ENCODE measurements at places on chromosomes 6 and 20.
A peak's percentile ranks its signal among the peaks of the same experiment; 100 is the strongest.

GRCh38 chr6:131125431-131125830 is 9.8 kb upstream of the AKAP7 start:
- DNase-seq = no peak

DNA sequence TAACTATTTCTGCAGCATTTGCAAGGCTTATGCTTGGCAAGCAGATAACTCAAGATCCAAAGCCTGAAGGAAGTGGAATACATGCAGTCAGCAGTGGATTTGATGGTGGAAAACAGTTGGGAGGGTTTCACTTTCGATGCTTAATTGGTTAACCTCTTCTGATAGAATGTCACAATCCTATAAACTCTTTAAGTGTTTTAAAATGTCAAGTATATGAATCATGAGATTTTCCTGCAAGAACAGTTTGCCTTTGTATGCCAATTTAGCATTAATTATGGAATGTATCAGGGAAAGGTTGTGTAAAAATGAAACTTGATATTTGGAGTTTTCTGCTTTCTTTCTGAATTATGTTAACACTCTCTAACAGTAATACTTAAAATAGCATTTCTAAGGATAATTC is 36.6 kb downstream of the NKX2-4 start:
- no peak for DNase-seq

DNA sequence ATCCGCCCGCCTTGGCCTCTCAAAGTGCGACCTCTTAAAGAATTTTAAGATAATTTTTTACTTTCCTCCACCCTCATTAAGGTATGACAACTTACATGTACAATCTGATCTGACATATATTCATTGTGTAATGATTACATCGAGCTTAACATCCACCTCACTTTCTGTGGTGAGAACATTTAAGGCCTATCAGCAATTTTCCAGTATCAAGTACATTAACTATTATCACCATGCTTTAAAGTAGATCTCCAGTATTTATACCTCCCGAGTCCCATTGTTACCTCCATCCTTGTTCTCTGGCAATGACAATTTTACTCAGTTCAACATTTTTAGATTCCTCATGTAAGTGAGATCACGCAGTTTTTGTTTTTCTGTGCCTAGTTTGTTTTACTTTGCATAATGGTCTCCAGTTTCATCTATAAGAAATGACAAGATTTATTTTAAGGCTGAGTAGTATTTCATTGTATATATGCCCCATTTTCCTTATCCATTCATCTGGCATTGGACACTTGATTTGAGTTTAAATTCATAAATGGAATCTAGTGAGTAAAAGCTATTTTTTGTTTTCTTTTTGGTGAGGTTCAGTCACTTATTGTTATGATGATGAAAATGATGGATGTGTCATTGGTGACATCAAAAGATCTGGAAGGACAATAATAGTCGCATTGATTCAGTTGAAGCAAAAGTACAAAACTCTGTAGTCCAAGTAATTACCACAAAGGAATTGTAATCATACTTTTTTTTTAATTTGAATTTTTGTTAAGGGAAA is 87.0 kb downstream of the OR2B2 start:
- DNase-seq = no peak

- no peak for DNase-seq
Measured at GRCh38 chr20:15889061-15889460, 684.2 kb downstream of the KIF16B start.

DNA sequence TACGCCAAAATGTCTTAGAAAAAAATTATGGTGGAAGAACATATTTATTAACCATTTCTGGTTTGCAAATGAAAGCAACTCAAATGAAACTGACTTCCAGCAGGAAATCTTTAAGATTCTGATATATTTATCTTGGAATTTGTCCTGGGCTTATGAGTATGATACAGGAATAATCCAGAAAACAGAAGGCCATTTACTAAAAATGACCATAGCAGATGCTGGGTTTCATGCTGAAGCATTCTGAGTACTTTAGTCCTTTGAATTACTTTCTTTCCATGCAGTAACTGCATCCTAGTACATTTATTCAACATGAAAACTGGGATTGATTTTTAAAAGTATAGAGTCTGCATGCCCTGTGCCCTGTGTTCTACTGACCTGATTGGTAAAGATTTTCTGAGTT is 172.4 kb downstream of the CLVS2 start:
- DNase-seq = no peak

GRCh38 chr6:51094271-51094670 is 275.6 kb downstream of the TFAP2B start:
- DNase-seq = no peak

GRCh38 chr6:36984581-36985416 is 1.2 kb downstream of the MTCH1 start:
- peak; percentile 47 for DNase-seq

GRCh38 chr6:1424306-1424927 is 35.0 kb downstream of the FOXF2 start:
- DNase-seq = peak; percentile 23

DNA sequence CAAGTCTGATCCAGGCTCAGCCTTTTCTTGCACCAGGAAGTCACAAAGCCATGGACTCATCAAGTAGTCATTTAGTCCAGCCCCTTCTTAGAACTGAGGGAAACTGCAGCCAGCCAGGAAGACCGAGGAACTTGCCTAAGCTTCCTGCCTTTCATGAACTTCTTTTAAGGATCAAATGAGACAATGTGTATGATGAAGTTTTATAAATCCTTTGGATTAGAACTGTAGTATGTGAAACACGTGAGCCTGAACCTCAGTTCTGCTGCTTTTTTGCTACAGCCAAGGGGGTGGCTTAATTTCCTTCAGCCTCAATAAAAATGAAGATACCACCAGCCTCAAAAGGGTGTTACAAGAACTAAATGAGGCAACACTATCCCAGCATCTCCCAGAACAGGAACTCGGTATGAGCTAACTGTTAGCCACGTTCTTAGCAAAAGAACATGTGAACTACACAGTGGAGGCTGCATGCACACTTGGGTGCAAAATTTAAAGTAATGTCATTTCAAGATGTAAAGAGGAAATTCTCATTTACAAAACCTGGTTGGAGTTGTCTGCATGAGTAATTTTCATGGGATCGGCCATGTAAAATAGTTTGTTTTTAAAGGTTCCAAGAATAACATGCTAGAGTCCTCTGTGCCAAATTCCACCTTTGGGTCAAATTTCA is 76.0 kb upstream of the TBC1D7 start:
- DNase-seq = no peak

DNA sequence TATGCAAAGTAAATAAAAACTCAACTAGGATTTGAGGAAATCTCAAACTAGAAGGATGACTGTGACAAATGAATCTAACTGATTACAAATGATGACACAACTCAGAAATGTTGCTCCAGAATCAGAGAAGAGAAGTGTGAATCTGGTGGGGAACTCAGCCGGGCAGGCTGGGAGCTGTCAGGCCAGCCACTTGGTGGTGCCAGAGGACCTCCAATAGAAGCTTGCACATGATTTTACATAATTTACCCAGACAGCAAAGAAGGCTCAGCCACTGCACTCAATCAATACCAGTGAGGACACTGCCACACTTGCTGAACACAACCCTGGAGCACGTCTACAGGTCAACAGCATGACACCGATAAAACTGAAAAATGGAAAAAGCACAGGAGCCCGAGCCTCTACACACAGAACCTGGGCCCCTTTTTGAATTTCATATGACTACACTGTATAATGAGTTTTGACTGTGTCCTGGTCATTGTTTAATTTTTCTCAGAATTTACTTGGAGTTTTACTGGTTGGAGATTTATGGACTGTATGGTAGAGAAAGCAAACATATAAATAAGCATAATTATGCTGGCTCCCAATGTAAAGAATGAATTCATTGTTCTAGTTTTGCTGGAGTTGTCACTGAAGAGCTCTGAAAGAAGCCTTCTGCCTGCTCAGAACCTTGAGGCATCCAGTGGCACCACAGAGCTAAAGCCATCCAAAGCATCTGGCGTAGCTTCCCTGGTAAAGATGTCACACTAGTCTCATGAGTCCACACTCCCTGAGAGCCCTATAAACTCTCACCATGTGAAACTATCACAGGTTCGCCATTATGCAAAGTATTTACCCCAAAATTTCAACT is 296.5 kb downstream of the THBS2 start:
- DNase-seq = peak; percentile 8

GRCh38 chr6:10398446-10399218 is 16.2 kb downstream of the TFAP2A start:
- DNase-seq = no peak

DNA sequence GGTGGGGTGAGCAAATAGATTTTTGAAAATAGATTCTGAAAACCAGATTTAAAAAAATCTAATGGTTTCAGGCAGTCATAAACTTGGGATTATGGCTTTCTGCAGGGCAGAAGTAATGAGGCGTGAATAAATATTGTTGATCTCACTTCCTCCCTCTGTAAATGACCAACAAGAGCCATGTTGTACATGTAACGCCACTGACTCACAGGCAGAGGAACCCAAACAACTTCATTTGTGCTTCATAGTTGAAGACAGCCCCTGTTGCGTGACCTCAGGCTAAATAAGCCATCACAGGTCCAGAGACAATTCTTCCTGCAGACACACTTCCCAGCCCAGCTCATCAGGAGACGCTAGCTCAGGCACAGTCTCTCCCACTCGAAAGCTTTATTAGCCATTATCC is 59.1 kb upstream of the F13A1 start:
- DNase-seq = no peak

- DNase-seq = peak; percentile 66
Measured at GRCh38 chr20:59207742-59208357, 44.2 kb downstream of the ZNF831 start.

DNA sequence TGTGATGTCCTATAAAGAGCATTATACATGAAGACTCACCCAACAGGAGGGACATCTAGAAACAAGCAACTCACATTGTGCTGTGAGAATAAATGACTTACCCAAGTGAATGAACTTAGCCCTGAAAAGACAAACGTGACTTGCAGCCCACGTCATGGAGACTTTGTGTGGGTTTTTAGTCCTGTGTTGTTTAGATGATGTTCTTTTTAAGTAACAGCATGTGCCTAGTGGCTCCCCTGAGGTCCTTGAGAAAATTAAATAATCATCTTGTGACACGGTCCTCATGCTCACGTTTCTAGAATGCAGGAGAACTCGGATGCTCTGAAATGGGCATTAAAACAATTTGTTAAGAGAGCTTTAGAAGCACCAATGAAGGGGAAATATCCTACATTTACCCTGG is 165.1 kb downstream of the SASH1 start:
- no peak for DNase-seq

- no peak for DNase-seq
Measured at GRCh38 chr20:63254606-63255384, 532 bp upstream of the NKAIN4 start.

DNA sequence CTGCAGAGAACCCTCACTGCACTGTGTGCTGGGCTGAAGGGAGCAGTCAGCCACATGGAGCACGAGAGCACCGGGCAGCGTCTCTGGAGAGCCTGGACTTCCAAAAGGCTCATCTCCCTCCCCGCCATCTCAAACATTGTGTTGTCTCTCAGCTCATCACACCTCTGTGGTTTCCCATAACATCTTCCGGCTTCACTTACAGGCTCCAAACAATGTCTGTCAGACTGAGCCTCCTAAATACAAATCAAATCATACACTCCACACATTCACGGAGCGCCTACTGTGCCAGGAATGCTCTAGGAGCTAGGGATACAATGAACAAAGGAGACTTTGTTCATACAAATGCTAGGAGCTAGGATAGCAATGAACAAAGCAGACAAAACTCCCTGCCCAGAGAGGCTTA is 398.0 kb downstream of the RNGTT start:
- DNase-seq = no peak

DNA sequence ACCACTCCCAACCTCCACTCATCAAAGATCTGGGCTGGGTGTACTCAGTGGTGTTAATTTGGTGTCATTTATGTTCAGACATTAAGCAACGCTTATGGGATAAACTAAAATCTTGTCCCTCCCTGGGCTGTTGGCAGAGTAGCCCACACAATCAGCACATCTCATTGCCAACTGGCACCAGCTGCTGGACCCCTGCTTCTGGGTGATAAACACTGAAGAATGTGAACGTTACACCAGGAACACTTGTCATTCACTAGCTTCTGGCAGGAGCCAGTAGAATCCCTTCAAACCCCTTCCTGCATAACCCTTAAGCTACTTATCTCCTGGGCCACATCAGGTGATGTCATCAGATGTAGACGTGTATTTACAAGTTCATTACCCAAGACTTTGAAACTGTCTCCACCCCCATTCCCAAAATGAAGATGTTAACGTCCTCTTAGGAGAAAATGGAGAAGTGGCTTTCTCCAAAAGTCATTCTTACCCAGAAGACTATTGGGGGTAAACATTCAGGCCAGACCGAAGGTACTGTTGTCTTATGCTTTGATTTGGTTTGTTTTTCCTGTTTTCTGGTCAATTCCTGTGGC is 107.8 kb upstream of the CD93 start:
- DNase-seq = no peak

DNA sequence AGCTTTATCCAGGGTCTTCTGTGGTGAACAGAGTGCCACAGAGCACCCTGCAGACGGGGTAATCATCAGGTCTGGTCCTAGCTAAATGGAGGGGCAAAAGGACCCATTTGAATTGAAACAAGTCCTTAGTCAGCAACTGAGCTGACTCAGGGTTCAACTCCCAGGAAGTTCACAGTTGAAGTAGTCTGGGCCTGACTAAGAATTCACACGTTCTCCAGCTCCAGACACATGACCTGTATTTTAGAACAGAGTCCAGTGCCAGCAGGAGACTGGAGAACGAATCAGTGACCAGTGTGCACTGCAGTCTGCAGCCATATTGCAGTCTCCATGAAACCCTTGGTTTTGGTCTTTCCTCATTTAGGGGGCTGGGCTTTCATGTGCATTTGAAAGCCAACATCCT is 85.2 kb downstream of the ELOVL4 start:
- no peak for DNase-seq

GRCh38 chr6:3383525-3383924 is 73.3 kb downstream of the SLC22A23 start:
- no peak for DNase-seq

- DNase-seq = no peak
Measured at GRCh38 chr6:111517965-111518364, 34.9 kb upstream of the REV3L start.

GRCh38 chr6:151822252-151823111 is 15.0 kb downstream of the ESR1 start:
- DNase-seq = no peak

DNA sequence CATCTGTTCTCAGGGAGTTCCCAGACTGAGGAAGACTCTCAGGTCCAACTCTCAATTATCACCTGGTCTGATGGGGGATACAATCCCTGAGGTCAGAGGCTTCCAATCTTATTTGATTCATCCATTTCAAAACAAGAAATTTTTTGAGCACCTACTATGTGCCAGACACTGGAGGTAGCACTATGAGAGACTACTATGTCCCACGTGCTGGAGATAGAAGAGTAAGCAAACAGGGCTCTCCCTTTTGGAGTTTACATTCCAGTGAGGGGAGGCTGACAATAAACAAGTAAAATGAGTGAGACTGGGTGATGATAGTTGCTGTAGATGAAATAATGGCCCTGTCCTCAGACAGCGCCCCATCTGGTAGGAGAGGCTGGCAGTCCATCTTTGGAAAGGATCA is 16.5 kb downstream of the TMEM151B start:
- DNase-seq = no peak

GRCh38 chr20:41222296-41222695 is 85.0 kb downstream of the PLCG1 start:
- DNase-seq = no peak

- no peak for DNase-seq
Measured at GRCh38 chr6:160305926-160306713, 42.1 kb upstream of the SLC22A3 start.

GRCh38 chr20:3733119-3733995 is 872 bp downstream of the HSPA12B start:
- DNase-seq = no peak

All from stimulated activated CD4-positive, alpha-beta T cell treated with anti-CD3 and anti-CD28 coated beads, Interleukin-12 subunit alpha, Interleukin-12 subunit beta, amount 100 ng/mL, for 24 hours (primary cell).